Lower lobe of right lung (tissue), 2 donors: ENCODE measurements at places on chromosomes 12 and 14. TPM values are rescaled to one million over a fixed set of nuclear protein-coding genes. Genes with fewer than 3 reads are reported as not detected.

The ADAM21 gene
- total RNA-seq: 0.24 TPM

DNA sequence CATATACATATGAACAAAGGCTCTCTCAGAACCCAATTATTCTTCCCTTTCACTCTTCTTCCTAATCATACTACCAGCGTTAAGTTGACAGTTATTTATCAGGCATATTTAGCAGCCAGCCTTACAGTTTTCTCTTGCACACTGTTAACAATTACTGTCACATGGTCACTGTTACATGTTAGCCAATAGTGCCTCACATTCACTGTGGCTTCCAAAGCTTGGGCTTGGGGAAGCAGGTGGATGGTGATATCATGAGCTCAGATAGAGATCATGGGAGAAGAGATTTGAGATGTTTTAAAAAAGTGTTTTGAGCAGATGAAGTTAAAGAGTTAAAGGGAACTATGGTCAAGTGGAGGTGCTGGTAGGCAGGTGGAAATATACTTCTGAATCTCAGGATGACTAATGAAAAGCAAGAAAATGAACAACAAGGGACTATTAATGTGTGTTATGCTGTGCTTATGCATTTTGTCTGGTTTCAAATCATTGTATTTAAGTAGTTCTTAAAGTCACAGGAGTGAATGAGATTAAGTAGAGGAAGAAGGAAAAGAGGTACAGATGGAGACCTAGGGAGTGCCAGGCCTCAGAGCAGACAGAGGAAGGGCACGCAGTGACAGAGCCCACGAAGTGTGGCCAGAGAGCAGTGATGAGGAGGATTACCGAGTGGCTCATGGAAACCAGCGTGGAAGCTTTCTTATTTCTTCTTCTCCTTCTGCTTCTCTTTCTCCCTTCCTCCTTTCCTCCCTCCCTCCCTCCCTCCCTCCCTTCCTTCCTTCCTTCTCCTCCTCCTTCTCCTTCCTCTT is 39.6 kb downstream of the BICD1 start:
- DNase-seq: no peak

The MIP gene
- not detected for total RNA-seq

GRCh38 chr14:35492569-35493014 is 41.4 kb upstream of the INSM2 start:
- no peak for DNase-seq

DNA sequence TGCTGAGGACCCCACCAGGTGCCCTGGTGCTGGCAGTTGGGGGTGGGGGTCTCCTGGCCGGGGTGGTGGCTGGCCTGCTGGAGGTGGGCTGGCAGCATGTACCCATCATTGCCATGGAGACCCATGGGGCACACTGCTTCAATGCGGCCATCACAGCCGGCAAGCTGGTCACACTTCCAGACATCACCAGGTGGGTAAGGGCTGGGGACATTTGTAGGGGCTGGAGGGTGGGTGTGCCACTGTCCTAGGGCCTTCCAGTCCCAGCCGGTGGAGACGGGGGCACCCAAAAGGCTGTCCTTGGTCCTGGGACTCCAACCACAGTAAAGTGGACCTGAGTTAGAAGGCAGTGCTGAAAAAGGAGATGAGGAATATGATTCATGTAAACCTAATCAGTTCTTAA is 13.2 kb downstream of the SDSL start:
- no peak for DNase-seq

The PPP4R4 gene
- 5.9 TPM for total RNA-seq

The ADAMTS20 gene
- not detected for total RNA-seq

The MMAB gene
- total RNA-seq: 55.0 TPM

- no peak for DNase-seq
These were observed 18.7 kb downstream of the FBXL14 start for GRCh38 chr12:1575408-1576401.

The TROAP gene
- 1.4 TPM for total RNA-seq

DNA sequence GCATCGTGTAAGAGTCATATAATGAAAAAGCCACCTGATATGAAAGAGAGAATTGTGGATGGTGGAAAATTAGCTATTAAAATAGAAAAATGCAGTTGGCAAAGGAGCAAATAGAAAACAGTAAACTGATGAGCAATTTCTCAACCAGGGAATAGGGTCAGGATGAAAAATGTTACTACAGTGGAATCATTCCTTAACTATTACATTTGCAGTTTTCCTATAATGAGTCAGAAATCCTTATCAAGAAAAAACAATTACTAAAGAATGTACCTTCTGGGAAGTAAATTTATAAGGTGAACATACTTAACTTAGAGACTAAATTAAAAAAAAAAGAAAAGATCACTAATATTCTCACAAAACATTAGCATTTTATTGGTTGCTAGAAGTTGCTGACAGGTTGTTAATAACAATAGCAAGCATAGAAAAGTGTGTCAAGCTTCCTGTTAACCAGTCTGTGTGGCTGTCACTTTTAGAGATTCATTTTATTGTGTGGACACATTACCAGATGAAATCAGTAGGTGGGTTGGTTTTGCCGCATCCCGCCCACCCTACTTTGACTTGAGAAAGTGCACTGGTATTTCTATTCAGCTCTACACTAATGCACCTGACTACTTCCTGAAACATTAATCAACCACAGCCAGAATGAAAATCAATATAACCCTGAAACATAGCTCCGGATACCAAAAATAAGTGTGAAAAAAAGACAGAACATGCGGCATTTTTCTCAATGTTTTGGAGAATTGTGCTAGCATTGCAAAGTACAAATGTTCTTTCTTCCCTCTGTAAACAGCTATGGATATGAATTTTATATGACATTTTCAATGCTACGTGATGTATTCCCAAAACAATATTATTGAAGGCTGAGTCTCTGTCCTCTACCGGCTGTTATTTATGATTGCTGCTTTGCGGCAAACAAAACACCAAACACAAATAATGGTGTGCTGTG is 576.7 kb downstream of the SLC16A7 start:
- DNase-seq: no peak

DNA sequence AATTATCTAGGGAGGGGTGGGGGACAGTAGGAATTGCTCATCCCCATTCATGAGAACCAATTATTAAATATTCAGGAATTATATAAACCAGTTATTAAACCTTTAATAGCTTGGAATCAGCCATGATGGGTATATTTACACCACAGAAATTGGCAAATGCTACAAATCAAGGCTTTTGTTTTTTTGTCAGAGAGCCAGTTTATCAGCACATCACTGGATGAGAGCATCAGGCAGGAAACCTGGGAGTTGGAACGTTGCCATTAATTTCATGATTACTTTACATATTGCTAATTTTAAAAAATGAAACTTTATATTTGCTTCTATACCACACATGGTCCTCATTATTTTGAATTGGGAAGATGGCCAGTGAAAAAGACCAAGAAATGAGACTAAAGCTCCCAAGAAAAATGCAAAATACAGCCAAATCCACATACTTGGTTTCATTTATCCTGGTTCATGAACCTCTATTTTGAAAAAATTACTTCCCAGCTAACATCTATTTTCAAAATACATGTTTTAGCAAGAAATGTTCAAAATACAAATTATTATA is 48.4 kb downstream of the ATL1 start:
- DNase-seq: no peak

GRCh38 chr14:55109836-55110235 is 19.2 kb upstream of the LGALS3 start:
- DNase-seq: no peak

GRCh38 chr14:74508844-74509428 is 15.4 kb downstream of the ISCA2 start:
- peak; percentile 35 for DNase-seq

DNA sequence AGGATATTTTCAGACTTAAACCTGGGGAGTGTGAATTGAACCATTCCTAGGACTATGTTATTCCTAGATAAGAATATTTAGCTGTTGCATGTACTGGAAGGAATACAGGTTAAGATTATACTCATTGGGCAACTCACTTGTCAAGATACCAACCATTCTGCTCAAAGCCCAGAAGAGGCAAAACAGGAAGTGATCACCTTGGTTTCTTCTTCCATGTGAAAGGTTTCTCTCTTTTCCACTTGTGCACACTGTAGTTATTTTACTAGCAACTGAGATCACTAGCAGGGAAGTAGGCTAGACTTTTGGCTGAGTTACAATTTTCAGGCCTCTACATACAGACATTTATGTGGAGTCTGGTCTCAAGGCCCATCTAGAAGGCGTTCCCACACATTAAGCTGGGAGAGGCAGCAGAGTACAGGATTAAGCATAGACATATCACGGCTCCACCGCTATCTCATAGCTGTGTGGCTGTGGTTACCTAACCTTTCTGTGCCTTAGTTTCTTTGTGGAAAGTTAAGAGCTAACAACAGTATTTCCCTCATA is 83.9 kb upstream of the FERMT2 start:
- no peak for DNase-seq
